Cerebellar nuclear complex (tissue), 1 donor: ENCODE measurements at places on chromosomes 1 and 21.
A peak's percentile ranks its signal among the peaks of the same experiment; 100 is the strongest.

GRCh38 chr1:1876335-1876930 is 14.5 kb downstream of the GNB1 start:
- DNase-seq: no peak

- DNase-seq: no peak
Measured at GRCh38 chr1:16367968-16368890, 1.2 kb downstream of the SZRD1 start.

- no peak for DNase-seq
Measured at GRCh38 chr1:225468270-225469020, 40.6 kb upstream of the LBR start.

GRCh38 chr1:81803431-81804110 is 2.8 kb downstream of the ADGRL2 start:
- no peak for DNase-seq

GRCh38 chr1:42914092-42914627 is 44.5 kb downstream of the SLC2A1 start:
- DNase-seq: no peak

DNA sequence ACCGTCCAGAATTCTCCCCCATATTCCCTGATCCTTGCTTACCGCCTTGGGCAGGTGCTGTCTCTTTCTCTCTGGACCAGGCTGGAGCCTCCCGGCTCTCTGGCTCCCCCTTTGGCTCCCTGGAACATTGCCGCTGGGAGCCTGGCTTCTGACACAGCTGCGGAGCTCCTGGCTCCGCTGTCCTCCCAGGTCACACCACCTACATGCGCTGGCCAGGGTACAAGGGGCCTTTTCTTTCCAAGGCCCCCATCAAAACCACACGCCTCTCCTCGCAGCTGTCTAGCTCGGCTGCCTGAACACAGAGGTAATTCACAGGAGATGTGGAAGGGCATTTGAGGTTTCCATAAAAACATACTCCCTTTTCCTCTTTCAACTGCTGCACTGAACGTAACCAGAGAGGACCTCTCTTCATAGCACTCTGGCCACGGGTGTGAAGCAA is 7.5 kb upstream of the ZNF648 start:
- no peak for DNase-seq

DNA sequence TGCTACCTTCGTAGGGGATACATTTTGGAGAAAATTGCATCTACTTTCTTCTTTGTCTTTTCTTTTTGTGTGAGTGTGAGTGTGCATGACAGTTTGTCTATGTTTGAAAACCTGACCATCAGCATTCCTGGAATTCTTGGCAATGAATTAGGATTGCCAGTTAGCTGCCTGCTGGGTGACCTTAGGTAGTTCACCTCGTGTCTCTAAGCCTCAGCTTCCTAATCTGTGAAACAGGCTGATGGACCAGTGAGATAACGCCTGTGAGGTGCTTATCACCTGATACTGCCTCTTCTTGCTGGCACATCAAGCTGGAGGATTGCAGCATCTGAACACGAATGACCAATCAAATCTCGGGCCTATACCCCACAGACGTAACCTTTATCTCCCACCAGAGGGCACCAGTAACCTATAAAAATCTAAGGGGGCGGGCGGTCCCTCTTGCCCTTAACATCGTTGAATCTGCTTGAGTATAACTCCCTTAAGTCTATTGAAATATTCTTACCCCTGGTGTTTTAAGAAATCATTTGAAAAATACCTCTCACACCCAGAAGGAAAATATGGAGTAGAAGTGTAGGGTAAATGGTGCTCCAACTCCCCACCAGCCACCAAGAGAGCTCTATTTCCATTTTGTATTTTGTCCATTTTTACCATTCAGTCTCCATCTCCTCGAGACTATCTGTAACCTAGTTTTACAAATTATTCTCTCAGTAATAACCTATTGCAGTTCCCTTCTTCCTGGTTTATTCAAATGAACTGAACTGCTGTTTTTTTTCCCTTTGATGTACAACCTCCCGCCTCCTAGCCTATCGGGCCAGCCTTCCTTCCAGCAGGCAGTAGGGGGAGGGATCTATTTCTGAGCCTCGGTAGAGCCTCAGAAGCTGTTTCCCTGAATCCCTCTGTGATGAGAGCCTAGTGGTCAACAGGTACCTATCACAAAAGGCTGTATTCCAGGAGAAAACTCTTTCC is 49.7 kb downstream of the MDM4 start:
- DNase-seq: peak; percentile 17

DNA sequence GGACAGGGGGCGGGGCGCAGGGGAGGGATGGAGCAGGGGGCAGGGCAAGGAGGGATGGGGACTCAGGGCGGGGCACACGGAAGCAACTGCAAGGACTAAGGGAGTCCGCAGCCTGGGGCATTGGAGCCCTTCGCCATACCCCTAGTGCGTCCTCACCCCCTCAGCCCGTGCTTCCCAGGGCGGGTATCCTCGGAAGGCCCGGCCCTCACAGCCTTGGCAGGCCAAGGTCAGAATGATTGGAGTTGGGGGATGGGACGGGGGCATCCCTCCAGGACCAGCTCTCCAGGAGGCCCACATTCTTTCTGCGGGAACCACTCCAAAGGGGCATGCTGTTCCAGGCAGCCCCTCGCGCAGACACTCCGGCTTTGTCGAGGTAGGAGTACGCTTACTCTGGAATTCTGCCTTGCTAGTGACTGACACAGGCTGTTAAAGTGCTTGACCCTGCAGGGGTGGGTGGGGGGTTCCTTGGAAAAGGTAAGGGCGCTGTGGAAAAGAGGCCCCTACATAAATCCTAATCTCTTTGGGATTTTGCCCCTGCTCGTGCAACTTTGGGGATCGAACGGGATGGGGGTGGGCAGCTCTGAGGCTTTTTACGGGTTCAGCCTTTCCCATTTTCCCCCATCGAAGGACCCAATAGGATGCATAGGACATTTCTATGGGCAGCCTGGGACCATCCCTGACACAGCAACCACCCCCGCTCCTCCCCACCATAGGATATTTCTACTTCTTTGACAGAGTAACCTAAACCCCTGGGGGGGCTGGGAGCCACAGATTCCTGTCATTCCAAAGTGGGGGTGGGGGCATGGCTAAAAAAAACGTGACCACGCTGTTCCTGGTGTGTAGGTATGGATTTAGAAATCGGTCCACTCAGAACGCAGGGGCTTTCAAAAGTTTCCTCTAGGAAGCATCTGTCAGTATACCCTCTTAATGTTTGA is 738 bp upstream of the TRIM11 start:
- no peak for DNase-seq

GRCh38 chr21:27622631-27623030 is 655.7 kb upstream of the ADAMTS5 start:
- DNase-seq: no peak

DNA sequence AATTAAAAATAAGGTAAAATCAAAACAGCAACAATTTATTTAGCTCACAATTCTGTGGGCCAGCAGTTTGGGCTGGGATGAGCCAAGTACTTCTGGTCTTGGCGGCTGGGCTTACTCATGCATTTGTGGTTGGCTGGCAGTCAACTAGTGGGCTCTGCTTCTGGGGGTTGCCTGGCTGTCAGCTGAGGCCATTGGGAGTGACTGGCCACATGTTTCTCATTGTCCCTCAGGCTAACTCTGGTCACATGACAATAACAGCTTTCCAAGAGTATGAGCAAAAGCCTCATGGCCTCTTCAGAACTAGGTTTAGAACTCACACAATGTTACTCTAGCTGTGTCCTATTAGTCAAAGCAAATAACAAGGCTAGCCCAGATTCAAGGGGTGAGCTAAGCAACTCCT is 15.6 kb upstream of the CHIA start:
- no peak for DNase-seq
